ENCODE measurements at places on chromosomes 5 and 9. TPM values are rescaled to one million over a fixed set of nuclear protein-coding genes. Genes with fewer than 3 reads are reported as not detected.

Gene NXNL2
- total RNA-seq, result 0.32 TPM

Gene SH2D3C
- 43.5 TPM for total RNA-seq

Gene EPB41L4A
- 44.6 TPM for total RNA-seq

Gene MEGF10
- total RNA-seq, result 0.16 TPM

Gene GADD45G
- total RNA-seq, result 0.49 TPM

Gene OMD
- not detected for total RNA-seq

Gene PRDM9
- not detected for total RNA-seq

Gene SELENOP
- total RNA-seq, result 63.1 TPM

Gene DMRT3
- not detected for total RNA-seq

Gene SPATA24
- total RNA-seq, result 9.8 TPM

Gene PRR7
- 1.6 TPM for total RNA-seq

Gene SMIM15
- total RNA-seq, result 72.9 TPM

Gene IL9
- not detected for total RNA-seq

Gene CARD6
- total RNA-seq, result 18.3 TPM

Gene HCN1
- total RNA-seq, result not detected

Gene CDH6
- total RNA-seq, result 0.19 TPM

Gene CDH10
- total RNA-seq, result 0.57 TPM

Gene FAM169A
- total RNA-seq, result 4.3 TPM

Gene TRPM6
- total RNA-seq, result 2.3 TPM

Gene ADGRV1
- under 0.01 TPM for total RNA-seq

Data from bladder microvascular endothelial cell (primary cell).